Endodermal cell (in vitro differentiated cells): ENCODE measurements at places on chromosomes 7 and 10. TPM values are rescaled to one million over a fixed set of nuclear protein-coding genes. Genes with fewer than 3 reads are reported as not detected.

- peak overlapping the region; percentile 87 for H3K4me3 ChIP-seq
- DNase-seq: no peak
- H3K36me3 ChIP-seq: peaks cover 19% of the 10 kb centered on the region
- H3K27me3 ChIP-seq: peaks cover 8% of the 10 kb centered on the region
- H3K4me1 ChIP-seq: no peaks in the 10 kb centered on the region
Observed at GRCh38 chr7:100673942-100674410, 436 bp downstream of the GNB2 start.

GRCh38 chr7:130491841-130492522 lies at the start of gene MEST:
TSS of gene MEST (plus strand) at chr7:130492085. CDS start at chr7:130492314, 229 bp downstream.
- DNase-seq: peak; percentile 75
- peaks cover 13% of the 10 kb centered on the region for H3K36me3 ChIP-seq
- H3K27me3 ChIP-seq: peaks cover 17% of the 10 kb centered on the region
- peak within 1 kb of the TSS; percentile 78 for H3K4me3 ChIP-seq

GRCh38 chr10:25059990-25060389 lies 43.6 kb downstream of the THNSL1 start:
- H3K27me3 ChIP-seq: no peaks in the 10 kb centered on the region
- no peak overlapping the region for H3K27ac ChIP-seq
- H3K36me3 ChIP-seq: no peaks in the 10 kb centered on the region
- no peak overlapping the region for H3K4me3 ChIP-seq

DNA sequence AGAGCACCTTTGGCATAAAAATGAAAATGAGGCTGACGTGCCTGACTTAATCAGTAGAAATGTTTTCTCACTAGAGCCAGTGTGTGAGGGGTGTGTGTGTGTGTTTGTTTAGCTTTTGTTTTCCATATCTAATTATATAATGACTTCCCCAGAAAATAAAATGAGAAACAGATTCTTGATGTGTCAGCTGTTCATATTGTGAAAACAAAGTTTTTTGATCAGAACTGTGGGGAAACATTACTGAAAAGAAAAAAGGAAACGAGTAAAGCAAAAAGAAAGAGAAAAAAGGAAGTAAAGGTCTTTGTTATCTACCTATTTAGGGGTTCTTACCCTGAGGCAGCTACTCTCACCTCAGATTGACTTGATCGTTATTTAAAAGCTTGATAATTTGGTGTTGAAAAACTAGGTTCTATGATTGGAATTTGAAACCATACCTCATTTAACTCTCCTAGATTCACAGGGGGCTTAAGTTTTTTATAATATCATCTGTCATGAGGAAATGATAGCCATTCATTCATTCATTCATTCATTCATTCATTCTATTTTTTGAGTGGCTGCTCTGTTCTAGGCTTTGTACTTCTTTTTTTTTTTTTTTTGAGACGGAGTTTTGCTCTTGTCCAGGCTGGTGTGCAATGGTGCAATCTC lies 58.0 kb downstream of the CREM start:
- H3K4me1 ChIP-seq: no peaks in the 10 kb centered on the region
- H3K27me3 ChIP-seq: no peaks in the 10 kb centered on the region
- DNase-seq: no peak
- no peaks in the 10 kb centered on the region for H3K36me3 ChIP-seq
- no peak overlapping the region for H3K27ac ChIP-seq

GRCh38 chr7:140003913-140004382 lies 58.8 kb downstream of the PARP12 start:
- no peaks in the 10 kb centered on the region for H3K4me1 ChIP-seq
- no peaks in the 10 kb centered on the region for H3K27me3 ChIP-seq
- DNase-seq: peak; percentile 87
- no peak overlapping the region for H3K27ac ChIP-seq
- no peaks in the 10 kb centered on the region for H3K36me3 ChIP-seq

DNA sequence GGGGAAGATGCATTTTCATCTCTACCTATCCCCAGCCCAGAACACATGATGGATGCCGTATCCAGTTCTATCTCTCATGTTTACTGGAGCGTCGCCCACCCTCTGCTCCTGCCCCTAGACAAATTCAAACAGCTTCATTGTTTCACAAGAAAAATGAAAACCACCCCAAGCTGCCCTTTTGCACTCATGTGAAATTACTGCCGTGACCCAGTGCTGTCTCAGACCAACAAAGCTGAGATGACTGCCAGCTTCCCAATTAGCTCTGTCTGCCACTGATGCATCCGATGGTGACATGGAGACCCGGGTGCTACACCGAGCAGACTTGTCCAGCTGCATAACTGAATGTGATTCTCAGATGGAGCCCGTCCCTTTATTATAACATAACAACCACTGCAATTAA lies 67.7 kb downstream of the FOXI2 start:
- H3K36me3 ChIP-seq: no peaks in the 10 kb centered on the region
- H3K4me1 ChIP-seq: peaks cover 12% of the 10 kb centered on the region
- DNase-seq: no peak
- H3K27me3 ChIP-seq: no peaks in the 10 kb centered on the region

DNA sequence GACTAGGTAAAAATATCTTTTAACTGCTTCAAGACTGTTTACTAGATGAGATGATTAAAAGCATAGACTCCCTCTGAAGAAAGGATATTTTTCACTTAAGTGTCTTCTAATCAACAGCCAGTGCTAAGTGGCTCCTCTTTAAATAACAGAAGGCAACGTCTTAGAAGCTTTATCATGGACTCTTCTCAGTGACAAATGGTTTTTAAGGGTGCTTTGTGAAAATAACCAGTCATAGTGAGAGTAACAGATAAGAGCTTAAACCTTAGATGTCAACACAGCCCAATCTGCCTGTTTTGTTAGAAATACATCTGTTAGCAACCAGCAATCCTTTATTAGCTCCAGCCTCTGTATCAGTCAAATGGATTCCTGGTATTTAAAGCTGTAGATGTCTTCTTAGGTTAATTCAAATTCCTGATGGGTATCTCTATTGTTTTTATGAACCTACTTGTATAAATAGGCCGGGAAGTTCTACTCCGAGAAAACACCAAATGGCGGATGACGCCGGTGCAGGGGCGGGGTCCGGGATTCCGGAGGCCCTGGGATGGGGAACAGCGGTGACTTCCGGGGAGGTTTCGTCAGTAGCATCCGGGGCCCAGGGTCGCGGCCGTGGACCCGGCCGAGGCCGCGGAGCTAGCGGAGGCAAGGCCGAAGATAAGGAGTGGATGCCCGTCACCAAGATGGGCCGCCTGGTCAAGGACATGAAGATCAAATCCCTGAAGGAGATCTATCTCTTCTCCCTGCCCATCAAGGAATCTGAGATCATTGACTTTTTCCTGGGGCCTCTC lies 285.4 kb downstream of the GPR37 start:
- H3K27me3 ChIP-seq: no peaks in the 10 kb centered on the region
- no peaks in the 10 kb centered on the region for H3K36me3 ChIP-seq
- no peak overlapping the region for H3K27ac ChIP-seq
- H3K4me1 ChIP-seq: no peaks in the 10 kb centered on the region

- DNase-seq: no peak
- H3K4me3 ChIP-seq: no peak overlapping the region
- H3K4me1 ChIP-seq: peaks cover 14% of the 10 kb centered on the region
- no peaks in the 10 kb centered on the region for H3K27me3 ChIP-seq
- no peak overlapping the region for H3K27ac ChIP-seq
Observed at GRCh38 chr7:35465791-35466336, 212.0 kb upstream of the TBX20 start.

DNA sequence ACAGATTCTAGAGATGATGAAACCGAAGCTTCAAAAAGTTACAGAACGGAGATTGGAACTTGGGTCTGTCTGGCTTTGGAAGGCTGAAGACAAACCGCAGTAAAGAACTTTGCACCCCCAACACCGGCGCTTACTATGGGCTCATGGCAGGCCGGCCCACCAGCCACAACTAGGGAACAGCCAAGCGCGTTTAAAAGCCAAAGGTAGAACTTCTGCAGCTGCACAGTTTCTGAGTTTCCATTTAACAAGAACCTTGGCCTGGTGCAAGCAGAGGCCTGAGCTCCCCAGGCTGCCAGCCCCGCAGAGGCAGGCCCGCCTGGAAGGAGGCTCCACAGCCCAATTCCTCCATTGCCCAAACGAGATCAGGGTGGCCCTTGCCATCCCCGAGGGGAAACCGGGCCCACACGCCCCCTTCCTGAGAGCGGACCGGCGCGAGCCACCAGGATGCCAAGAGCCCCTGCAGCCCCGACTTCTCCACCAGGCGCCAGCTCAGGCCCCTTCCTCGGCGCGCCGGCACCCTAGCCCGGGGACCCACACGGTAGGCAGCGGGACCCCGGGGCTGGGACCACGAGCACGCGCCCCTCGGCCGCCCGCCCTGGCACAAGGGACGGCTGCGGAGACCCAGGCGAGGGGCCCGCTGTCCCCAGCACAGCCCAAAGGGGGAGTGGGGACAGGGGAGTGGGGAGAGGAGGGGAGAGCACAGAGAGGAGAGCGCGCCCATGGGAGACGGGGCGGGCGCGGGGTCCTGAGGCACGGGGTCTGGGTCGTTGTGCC lies 566 bp downstream of the MAD1L1 start:
- peaks cover 63% of the 10 kb centered on the region for H3K36me3 ChIP-seq
- H3K27me3 ChIP-seq: no peaks in the 10 kb centered on the region
- no peaks in the 10 kb centered on the region for H3K4me1 ChIP-seq
- peak; percentile 76 for DNase-seq
- peak overlapping the region; percentile 26 for H3K27ac ChIP-seq
- H3K4me3 ChIP-seq: peak overlapping the region; percentile 82

DNA sequence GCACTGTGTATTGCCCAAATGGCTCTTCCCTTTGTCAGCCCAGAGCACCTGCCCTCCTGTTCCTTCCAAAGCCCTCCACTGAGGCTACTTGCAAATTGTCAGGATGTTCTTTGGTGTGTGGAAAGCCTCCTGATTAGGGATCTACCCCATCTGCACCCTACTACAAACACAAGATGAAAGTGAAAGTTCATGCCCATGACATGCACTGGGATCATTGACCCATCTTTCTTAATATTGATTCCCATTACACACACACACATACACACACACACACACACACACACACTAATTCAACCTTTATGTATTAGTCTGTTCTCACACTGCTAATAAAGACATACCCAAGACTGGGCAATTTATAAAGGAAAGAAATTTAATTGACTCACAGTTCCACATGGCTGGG lies 213.7 kb upstream of the IGFBP3 start:
- no peak overlapping the region for H3K4me3 ChIP-seq
- no peak for DNase-seq
- no peaks in the 10 kb centered on the region for H3K36me3 ChIP-seq

- H3K27ac ChIP-seq: peak overlapping the region; percentile 83
- H3K4me1 ChIP-seq: no peaks in the 10 kb centered on the region
- peaks cover 92% of the 10 kb centered on the region for H3K27me3 ChIP-seq
- DNase-seq: no peak
Observed at GRCh38 chr7:30559611-30560010, 35.1 kb upstream of the GARS1 start.

DNA sequence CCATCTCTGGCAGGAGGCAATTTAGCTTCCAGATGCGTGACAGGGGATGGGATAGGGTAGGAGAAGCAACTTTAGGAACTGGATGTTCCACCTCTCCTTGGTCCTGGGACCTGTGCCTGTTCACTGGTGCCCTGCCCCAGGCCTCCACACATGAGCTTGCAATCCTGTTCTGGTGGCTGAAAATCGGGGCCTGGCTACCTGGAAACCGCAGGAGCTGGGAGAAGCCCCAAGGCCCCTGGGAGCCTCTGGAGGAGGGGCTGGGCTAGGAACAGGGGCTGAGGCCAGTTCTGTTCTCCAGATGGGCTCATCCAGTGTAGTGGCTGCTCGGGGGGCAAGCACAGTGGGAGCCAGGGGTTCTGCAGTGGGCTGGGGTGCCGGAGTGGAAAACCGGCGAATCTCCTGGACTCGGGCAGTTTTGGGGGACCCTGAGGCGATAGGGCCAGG lies 5.3 kb upstream of the MYOZ1 start:
- no peaks in the 10 kb centered on the region for H3K36me3 ChIP-seq
- no peak overlapping the region for H3K4me3 ChIP-seq
- H3K4me1 ChIP-seq: peaks cover 9% of the 10 kb centered on the region
- no peaks in the 10 kb centered on the region for H3K27me3 ChIP-seq
- no peak overlapping the region for H3K27ac ChIP-seq

- no peaks in the 10 kb centered on the region for H3K27me3 ChIP-seq
- H3K36me3 ChIP-seq: no peaks in the 10 kb centered on the region
- no peaks in the 10 kb centered on the region for H3K4me1 ChIP-seq
- no peak overlapping the region for H3K4me3 ChIP-seq
- DNase-seq: no peak
Observed at GRCh38 chr10:108180878-108181277, 1016.4 kb upstream of the SORCS1 start.

DNA sequence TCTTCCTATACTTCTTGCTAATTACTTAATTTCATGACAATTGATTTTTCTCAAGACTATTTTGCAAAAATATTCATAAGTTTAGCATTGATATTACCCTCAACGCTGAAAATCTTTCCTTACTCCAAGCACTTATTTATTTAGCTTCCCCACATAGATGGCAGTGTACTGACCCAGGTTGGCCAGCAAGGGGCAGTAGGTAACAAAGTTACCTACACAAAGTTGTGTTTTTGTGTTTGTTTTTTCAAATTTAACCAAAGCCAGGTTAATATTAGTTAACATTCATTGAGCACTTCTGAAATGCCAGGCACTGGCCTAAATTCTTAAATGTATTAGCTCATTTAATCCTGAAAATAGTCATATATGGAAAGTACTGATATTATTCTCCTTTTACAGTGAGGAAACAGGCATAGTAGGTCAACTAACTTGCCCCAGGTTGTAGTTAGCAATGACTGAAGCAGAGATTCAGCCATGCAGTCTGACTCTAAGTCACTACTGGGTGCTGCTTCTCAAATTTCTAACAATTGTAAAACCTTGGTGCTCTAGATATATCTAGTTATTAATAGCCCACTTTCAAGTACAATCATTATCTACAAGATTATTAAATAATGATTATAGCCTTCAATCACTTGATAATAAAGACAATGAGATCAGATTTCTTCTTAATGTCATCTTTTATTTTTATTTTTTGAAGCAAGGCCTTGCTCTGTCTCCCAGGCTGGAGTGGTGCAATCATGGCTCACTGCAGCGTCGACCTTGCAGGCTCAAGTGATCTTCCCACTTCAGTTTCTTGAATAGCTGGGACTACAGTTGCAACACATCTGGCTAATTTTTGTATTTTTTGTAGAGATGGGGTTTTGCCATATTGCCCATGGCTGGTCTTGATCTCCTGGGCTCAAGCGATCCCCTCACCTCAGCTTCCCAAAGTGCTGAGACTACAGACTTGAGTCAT lies 5.8 kb upstream of the GGCT start:
- no peaks in the 10 kb centered on the region for H3K4me1 ChIP-seq
- H3K27me3 ChIP-seq: peaks cover 22% of the 10 kb centered on the region
- H3K27ac ChIP-seq: no peak overlapping the region
- DNase-seq: peak; percentile 58
- no peaks in the 10 kb centered on the region for H3K36me3 ChIP-seq

- H3K27me3 ChIP-seq: no peaks in the 10 kb centered on the region
- peak; percentile 69 for DNase-seq
- no peaks in the 10 kb centered on the region for H3K36me3 ChIP-seq
- no peaks in the 10 kb centered on the region for H3K4me1 ChIP-seq
- H3K4me3 ChIP-seq: no peak overlapping the region
Observed at GRCh38 chr10:35598379-35598778, 6.8 kb upstream of the GJD4 start.

GRCh38 chr7:142017451-142017850 lies 21.8 kb downstream of the MGAM start:
- no peaks in the 10 kb centered on the region for H3K4me1 ChIP-seq
- H3K27me3 ChIP-seq: no peaks in the 10 kb centered on the region
- no peak overlapping the region for H3K27ac ChIP-seq
- no peak for DNase-seq

GRCh38 chr7:159024280-159024951 lies 120.3 kb downstream of the VIPR2 start:
- H3K27me3 ChIP-seq: no peaks in the 10 kb centered on the region
- no peaks in the 10 kb centered on the region for H3K4me1 ChIP-seq
- no peak overlapping the region for H3K4me3 ChIP-seq

The CPA2 gene
- total RNA-seq: 0.40 and 0.81 TPM in 2 replicates

The KAZALD1 gene
- total RNA-seq: 3.0 and 5.2 TPM in 2 replicates

The APBB1IP gene
- total RNA-seq: 0.14 and 0.24 TPM in 2 replicates

The SEMA3D gene
- total RNA-seq: 6.4 to 7.4 TPM (median 6.5 TPM) in 3 replicates

The COL26A1 gene
- total RNA-seq: 33.2 to 47.6 TPM (median 47.0 TPM) in 3 replicates

The EN2 gene
- total RNA-seq: not detected in 3 replicates
